ENCODE measurements at places on chromosomes 13 and 19.
A peak's percentile ranks its signal among the peaks of the same experiment; 100 is the strongest.

GRCh38 chr19:2922987-2923386 is 21.8 kb downstream of the ZNF77 start:
- DNase-seq, result no peak

DNA sequence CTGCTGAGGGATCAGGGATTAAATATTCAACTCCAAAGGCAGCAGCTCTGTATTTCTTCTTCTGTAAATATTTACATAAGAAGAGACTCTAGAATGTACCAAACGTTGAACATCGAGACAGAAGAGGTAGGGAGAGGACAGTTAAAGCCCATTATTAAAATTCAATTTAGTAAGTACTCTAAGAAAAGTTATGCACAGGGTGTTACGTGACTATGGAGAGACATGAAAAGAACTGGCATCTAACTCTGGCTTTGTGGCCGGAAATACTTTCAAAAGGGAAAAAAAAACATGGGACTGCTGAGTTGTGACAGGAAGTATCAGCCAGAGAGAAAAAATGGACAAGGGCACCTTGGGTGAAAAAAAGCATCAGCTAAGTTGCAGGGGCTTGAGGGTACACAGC is 36.7 kb downstream of the LNX2 start:
- no peak for DNase-seq

DNA sequence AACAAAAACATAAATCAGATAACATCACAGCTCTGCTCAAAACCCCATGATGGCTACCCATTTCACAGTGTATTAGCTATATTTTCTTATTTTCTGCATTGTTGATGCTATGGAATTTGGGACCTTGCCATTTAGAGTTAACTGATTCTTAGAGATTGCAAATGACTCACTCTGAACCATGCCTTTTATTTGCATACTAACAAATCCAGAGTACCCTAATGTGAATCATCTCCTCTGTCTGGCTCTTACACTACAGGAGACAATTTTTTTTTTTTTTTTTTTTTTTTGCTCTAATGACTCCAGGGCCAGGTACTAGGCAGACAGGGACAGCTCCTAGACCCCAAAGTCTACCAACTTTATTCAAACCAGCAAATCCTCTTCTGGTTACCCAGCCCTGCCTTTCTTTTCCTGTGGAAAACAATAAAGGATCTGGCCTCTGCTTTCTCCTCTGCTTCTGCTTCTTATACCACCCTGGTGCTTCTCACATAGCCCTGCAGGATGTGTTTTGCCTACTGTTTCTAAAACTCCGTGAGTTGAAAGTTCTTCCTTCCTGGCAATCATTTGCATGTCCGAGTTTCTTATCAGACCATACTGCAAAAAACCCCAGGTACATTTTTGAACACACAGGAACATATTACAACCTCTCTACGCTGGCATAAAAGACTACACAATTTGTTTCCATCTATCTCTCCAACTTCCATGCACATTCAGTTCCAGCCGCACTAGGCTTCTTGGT is 10.6 kb upstream of the ZNF460 start:
- no peak for DNase-seq

GRCh38 chr13:113327766-113328471 is 30.9 kb downstream of the LAMP1 start:
- DNase-seq, result no peak

DNA sequence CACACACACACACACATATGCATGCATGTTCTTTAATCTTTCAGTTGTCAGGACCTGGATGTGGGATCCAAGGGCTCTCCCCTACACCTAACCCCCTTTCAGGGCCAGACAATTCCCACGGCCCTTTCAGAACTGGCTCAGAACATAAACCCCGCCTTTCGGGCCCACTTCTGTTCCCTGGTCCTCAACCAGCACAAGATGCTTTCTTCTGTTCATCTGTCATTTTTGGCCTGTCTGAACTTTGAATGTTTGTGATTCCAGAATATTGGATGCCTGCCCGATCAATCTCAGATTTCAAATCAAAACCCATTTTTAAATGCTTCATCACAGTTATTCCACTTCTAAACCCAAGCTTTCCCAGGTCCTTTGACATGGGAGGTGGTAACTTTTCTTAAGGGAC is 167.3 kb downstream of the USP12 start:
- DNase-seq, result no peak

DNA sequence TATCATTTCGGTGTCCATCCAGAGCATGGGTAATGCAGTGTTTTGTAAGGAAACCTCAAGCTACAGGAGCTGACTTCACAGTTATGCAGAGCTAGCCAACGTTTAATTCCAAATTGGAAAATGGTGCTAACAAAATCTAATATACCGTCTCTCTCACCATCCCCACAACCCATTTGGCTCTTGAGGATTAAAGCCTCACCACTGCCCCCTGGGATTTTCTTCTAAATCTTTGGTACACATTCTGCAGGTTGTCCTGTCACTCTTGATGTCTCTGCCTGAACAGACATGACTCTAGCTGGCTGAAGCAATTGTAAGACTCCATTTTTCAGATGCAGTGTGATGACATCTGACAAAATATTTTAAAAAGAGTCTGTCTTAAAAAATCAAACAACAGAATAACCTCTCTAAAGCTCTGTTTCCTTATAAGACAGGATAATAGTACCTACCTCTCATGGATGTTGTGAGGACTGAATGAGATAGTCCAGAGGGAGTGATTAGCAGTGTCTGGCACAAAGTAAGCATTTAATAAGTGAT is 451.8 kb downstream of the SUCLA2 start:
- no peak for DNase-seq

DNA sequence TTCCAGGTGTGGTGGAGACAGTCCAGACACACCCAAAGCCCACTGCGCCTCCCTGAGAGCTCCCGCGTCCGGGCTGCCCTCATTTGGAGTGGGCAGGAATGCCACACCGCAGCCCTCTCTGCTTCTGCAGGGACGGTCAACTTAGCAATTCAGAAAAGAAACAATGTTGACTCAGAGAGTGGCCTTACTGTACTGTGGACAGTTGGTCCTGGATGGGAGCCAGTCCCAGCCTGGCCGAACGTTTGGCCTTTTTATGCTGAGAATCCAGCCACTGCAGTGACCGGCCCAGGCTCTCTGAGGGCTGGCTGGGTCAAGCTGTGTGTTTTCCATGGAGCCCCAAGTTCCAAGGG is 7.2 kb downstream of the GAS6 start:
- no peak for DNase-seq

- DNase-seq, result peak; percentile 88
These were observed at the start of gene ZNF382 for GRCh38 chr19:36605101-36605876. Gene ZNF382 (plus strand): TSS chr19:36605313. CDS start chr19:36609915, 4,602 bp downstream.

GRCh38 chr13:109656206-109656605 is 130.2 kb downstream of the IRS2 start:
- DNase-seq, result no peak

DNA sequence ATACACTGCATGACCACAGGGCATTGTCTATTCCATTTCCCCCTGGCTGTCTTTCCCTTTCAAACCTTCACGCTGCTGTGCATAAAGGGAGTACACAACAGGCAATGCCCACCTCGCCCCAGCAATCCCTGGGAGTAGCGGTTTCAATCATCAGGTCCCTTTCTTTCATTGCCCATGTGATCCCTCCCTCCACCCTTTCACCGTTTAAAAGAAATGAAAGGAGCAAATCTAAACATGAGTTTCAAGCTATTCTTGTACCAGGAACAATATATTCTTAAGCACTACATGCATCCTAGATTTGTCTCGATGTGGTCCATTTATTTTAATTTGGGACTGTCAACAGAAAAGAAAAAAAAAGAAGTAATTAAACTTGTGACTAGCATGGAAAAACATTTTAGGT is 123.4 kb upstream of the ARGLU1 start:
- no peak for DNase-seq

DNA sequence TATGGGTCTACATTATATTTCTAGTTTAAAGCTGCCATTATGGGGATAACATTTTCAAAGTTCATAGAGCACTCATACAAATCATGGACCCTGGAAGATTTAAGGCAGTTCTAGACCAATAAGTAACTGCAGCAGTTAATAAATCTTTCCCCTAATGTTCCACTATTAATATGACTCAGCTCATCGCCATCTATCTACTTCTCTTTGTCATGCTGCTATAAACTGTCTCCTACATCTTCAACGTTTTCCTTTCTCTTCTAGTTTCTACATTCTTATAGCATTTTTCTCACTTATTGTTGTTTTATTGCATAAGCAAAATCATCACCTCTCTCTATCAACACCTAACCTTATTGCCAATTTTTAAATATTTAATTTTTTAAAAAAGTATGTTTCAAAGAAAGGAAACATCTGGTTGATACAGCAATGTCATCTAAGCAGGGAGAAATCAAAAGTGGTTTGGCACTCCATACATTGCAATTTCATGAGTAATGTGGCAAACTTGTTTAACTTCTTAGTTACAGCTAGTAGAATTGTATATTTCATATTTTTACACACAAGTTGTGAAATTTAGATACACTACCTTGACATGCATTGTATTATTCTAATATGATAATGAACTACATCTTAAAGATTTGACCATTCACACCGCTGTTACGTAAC is 1500.4 kb upstream of the MIR17HG start:
- no peak for DNase-seq

GRCh38 chr19:4624301-4624700 is 15.0 kb upstream of the TNFAIP8L1 start:
- no peak for DNase-seq

DNA sequence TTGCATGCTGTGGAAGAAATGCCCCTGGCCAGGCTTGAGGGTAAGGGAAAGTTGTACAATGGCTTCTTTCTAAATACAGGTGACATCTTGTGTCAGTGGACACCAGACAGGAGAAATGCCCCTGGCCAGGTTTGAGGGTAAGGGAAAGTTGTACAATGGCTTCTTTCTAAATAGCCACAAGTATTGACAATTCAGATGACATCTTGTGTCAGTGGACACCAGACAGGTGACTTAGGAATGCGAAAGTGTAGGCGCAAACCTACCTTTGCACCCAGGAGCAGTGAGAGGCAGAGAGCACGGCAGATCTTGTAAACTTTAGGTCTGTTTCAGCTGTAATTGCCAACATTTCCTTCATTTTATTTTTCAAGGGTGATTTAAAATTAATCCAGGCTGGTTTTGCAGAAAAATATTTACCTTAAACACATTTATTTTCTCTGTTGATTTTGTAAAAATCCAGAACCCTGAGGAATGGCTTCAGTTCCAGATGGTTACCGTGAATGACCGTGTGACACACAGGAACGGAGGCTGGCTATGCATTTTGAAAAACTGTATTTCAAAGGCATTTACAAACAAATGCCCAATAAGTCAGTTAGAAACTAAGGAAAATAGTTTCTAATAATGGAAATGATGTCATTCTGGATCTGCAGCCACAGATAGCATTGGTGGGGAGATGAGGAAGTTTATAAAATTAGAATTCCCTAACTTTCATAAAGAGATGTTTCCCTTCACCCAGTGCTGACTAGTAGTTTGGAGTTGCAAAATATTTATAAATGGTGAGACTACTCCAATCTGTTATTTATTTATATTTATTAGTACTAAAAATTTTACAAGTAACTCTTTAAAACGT is 34.9 kb downstream of the TNFSF13B start:
- DNase-seq, result no peak

DNA sequence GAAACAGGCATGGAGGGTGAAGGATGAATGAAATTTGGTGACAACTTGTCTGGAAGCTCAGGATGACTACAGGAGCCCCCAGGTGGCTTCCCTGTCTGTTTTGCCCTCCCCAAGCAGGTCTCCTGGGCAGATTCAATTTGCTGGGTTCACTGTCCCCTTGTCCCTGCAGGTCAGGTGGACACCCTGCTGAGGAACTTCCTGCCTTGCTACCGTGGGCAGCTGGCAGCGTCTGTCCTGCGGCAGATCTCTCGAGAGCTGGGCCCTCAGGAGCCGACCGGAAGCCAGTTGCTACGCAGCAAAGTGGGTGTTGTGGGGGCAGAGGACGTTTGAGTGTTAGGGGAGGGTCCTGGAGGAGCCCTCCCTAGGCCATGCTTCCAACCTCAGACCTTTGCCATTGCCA is 19.1 kb downstream of the PGLS start:
- DNase-seq, result no peak

GRCh38 chr19:12953799-12954611 is 3.0 kb downstream of the GADD45GIP1 start:
- no peak for DNase-seq

GRCh38 chr19:43354305-43354627 is 780 bp downstream of the CD177 start:
- DNase-seq, result no peak

GRCh38 chr19:11767633-11768133 is 883 bp downstream of the ZNF441 start:
- peak; percentile 38 for DNase-seq

- DNase-seq, result no peak
These were observed 220.0 kb downstream of the TEX29 start for GRCh38 chr13:111540486-111540885.

DNA sequence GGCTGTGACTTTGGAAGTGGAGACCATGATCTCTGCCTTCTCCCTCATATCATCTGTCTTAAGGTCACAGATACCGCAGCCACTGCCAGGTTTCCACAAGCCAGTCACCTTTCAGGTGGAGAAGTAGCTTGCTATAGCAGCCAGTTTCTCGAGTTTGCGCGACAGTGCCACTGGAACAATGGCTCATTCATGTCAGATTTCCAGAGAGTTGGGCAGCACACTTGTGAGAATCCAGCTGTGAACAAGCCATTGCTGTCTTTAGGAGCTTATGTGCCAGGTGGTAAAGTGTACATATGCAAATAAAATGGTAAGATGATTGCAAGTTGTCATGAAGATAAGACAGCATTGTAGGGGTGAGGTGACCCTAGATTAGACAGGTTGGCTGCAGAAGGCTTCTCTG is 22.3 kb downstream of the GARRE1 start:
- no peak for DNase-seq

GRCh38 chr13:108897955-108898354 is 268.5 kb downstream of the MYO16 start:
- DNase-seq, result no peak

DNA sequence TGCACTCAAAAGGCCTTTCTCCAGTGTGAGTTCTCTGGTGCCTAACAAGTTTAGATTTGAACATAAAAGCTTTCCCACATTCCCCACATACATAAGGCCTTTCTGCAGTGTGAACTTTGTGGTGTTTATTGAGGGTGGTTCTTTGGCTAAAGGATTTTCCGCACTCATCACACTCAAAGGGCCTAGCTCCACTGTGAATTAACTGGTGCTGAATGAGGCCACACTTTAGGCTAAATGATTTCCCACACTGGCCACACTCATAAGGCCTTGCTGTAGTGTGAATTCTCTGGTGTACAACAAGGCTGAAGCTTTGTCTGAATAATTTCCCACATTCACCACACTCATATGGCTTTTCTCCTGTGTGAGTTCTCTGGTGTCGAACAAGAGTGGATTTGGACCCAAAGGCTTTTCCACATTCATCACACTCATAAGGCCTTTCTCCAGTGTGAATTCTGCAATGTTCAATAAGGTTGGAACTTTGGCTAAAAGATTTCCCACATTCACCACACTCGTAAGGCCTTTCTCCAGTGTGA is 6.2 kb downstream of the ZNF416 start:
- DNase-seq, result no peak

All from activated naive CD8-positive, alpha-beta T cell treated with anti-CD3 and anti-CD28 coated beads, Interleukin-2, amount 50 U/mL, for 24 hours (primary cell).